Effector CD4-positive, alpha-beta T cell (primary cell): ENCODE measurements at places on chromosomes 2 and 18.

- DNase-seq: no peak
These were observed 178.5 kb downstream of the ERBB4 start for GRCh38 chr2:212360068-212360460.

GRCh38 chr2:73080321-73081131 lies 9.0 kb upstream of the SFXN5 start:
- DNase-seq: no peak

DNA sequence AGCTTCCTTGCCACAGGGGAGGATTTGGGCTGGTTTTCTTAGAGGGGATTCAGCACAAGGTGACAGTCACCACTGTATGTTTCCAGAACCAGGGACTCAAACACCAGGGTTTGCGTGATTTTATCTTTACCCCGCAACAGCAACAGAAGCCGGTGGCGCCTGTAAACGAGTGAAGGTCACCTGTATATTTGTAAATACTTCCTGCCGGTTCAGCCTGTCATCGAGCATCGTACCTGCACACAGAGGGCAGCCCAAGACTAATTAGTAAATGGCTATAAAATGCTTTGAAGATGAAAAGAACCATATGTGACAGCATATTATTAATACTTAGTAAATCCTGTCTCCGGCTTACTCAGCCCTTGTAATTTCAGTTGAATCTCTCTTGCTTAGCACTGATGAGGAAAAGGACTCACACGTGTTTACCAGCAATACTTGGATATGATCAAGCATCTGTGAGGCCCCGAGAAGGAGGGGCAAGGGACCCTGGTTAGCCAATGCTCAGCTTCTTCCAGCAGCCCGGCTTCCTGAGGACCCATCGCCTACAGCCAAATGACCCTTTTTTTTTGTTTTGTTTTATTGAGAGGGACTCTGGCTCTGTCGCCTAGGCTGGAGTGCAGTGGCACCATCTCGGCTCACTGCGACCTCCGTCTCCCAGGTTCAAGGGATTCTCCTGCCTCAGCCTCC lies 51.3 kb upstream of the FOSL2 start:
- no peak for DNase-seq

DNA sequence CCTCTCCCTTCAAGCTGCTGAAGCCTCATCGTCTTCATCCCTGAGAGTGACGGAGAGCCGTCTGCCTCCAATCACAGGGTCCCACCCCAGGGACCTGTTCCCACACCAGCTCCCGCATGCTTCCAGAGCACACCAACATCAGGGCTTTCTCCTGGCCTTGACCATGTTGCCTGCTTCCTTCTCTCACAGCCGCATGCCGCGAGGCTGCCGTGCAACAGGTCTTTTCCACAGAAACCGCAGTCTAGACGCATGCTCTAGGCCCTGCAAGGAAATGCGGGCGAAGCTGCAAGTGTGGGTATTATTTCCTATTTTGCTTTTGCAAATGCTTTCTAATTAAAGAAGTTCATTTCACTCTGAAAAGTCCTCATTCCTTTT lies 277.8 kb downstream of the EIPR1 start:
- DNase-seq: no peak

DNA sequence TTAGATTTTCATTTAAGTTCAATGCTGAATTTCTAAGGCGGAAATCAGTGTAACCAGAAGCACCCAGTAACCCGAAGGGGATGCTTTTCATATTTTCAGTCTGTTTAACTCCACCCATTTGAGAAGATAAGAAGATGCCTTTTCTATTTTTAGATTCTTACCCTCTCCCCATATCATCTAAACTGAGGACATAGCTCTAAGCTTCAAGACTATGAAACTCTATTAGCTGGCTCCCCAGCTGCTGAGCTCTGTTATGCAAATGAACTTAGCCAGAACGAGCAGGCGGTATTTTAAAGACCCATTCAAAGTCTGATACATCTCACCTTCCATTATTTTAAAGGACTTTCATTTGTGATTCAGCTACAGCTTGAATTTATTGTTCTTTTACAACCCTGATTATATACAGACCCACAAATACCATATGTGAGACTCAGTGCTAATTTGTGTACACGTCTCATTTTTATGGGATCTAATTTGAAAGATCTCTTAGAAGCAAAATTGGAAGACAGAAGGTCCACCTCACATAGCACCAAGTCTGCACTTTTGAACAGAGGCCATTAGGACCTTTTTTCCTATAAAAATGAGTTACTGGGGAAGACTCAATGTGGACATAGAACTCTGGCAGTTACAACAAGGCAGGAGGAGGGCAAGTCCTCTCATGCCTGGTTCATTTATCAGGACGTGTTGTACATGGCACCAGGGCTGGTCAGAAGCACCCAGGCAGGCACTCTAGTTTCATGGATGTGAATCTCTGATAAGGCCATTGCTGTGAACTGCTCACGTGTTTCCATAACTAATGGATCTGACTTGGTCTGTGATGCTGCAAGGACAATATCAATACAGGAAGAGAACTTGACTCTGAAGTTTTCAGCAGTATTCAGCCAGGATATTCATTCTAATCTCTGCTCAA lies 16.3 kb downstream of the CDC42EP3 start:
- DNase-seq: no peak

- DNase-seq: no peak
These were observed 1144.8 kb upstream of the FANCL start for GRCh38 chr2:59385971-59386370.

DNA sequence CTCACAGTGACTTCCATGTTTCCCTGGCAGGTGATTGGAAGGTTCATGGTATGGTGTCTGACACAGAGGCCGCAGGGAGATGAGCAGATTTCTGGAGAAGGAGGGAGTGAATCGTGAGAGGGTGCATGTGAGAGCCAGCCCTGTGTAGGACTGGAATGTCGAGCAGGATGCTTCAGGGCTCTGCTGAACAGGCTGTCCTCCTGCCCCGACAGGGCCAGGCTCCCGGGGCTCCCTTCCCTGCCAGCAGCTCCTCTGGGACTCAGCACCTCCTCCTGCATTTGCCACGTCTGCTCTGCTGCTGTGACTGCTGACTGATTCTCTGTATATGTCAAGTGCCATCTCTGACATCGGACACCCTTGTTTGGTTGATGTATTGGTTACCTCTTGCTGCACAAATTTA lies 38.5 kb upstream of the INHBB start:
- DNase-seq: no peak

DNA sequence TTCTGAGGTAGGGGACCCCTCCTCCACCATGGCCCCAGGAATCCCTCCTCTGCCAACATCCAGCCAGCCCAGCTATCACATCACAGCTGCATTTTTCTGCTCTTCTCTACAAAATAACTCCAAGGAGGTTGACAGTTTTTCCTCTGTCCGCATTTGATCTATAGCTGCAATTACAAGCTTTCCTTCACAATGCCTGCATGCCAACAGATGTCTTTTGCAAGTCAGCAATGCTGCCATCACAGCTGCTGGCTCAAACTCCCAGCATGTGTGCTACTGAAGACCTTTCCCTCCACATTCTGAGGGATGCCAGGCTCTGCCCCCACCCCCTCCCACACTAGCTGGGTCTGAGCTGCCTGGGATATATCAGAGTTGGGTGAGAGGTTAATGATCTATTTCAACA lies 51.7 kb downstream of the MCFD2 start:
- no peak for DNase-seq

DNA sequence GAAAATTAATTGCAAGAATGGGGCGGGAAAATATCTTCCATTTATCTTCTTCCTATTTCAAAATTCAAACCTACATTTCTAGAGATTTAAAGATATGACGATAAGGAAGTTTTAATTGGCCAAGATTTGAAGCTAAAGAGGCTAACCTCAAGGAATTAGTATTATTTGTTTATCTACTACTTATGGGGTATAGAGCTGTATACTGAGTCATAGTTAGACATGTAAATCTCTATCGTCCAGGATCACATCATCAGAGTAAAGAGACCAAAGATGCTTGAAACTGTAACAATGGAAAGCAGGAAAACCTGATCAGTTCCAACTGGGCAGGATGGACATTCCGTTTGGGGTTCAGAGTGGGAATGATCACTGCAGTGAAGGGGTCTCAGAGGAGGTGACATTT lies 95.2 kb upstream of the KLF7 start:
- no peak for DNase-seq

DNA sequence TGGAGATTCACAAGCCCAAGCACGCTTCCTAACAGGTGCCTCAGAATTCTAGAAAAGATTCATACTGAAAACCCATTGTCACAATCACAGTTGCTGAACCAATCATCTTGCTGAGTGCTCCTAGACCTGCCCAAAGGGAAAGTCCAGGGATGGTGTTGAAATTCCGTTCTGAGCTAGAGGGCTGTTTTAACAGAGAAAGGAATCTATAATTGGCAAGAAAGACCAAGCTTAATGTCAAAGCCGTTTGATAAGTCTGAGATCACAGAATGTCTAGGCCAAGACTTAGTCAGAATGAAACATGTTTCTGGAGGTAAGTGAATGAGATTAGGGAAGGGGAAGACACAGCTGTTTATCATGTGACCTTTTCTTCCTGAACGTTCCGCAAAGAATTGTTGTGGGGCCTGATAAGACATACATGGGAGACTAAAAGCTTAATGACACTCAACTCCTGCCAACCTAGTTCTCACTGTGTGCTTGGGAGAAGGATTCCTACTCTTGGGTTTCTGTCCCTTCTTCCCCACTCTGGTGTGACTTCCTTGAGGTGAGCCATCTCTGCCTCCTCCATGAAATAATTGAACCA lies 27.5 kb downstream of the PMAIP1 start:
- DNase-seq: no peak

GRCh38 chr2:138476186-138476585 lies 25.4 kb upstream of the SPOPL start:
- no peak for DNase-seq

- DNase-seq: no peak
These were observed 32.8 kb downstream of the INSIG2 start for GRCh38 chr2:118121101-118121500.

DNA sequence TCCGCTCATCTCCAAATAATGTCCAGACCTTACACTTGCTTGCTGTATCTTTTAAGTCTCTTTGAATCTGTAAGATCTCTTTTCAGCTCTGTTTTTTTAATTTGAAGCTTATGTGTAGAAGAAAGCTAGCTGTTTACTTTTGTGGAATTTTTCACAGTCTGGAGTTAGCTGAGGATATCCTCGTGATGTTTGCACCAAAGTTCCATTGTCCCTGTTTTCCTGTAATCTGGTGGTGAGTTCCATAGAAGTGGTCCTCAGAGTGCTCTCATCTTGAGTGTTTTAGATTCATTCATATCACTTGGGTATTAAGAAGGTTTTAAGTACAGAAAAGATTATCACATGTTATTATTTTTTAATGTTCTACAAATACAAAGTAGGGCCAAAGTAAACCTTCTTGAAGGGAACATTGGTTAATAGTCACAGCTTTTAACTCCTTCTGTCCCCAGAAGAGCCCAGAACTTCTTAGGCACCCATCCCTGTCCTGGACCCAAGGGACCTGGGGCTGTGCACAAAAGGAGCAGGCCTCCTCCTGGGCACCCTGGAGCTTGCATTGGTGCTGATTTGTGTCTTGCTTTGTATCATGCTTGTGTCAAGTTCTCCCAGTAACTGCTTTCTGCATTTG lies 15.0 kb downstream of the MLPH start:
- DNase-seq: no peak

DNA sequence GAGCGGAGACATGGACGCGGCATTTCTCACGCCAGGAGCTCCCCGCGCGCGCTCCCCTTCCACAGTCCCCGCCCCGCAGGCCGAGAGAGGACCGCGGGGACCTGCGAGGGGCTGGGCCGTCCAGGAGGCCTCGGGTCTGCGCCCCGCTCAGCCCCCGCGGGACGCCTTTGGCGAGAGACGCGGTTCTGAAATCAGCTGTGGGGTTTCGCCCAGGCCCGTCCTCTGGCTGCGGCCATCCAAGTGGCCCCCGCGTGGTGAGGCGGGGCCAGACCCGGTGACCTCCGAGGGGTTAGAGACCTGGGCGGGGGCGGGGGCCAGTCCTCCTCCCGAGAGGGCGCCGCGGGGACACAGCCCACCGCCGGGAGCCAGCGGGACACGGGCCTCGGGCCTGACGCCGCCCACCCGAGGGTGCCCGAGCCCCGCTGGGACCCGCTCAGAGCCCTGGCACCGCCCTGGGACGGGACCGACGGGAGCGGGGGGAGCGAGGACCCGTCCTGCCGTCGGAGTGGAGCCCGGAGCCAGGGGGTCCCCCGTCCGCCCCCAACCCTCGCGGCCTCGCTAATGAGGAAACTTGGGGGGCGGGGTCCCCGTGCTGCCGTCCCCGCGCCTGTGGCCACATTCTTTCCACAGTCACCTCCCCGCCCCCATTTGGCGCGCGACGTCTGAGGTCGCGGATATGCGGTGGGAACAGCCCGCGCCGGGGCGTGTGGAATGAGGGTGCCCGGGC lies 6.1 kb upstream of the SALL3 start:
- no peak for DNase-seq

DNA sequence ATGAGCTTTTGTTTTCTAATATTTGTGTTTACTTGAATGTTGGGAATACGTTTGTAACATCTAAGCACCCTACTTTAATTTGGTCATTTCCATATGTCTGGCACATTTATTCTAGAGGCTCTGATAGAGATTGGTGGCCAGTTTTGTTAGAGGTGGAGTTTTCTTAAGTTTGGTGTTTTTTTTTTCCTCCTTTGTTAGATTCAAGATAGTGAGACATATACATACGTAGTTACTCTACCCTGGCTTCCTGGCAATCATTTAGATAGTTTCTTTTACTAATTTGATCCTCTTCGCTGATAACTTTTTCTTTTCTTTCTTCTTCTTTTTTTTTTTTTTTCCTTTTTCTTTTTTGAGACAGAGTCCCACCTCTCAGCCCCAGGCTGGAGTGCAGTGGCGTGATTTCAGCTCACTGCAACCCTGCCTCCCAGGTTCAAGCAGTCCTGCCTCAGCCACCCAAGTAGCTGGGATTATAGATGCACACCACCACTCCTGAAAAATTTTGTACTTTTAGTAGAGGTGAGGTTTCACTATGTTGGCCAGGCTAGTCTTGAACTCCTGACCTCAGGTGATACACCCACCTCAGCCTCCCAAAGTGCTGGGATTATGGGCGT lies 26.6 kb downstream of the SMCHD1 start:
- no peak for DNase-seq

GRCh38 chr2:25989154-25989553 lies 6.9 kb upstream of the KIF3C start:
- DNase-seq: no peak

GRCh38 chr18:37505321-37505720 lies 60.3 kb downstream of the CELF4 start:
- DNase-seq: no peak

GRCh38 chr2:217672472-217672871 lies 330.3 kb downstream of the TNS1 start:
- no peak for DNase-seq

DNA sequence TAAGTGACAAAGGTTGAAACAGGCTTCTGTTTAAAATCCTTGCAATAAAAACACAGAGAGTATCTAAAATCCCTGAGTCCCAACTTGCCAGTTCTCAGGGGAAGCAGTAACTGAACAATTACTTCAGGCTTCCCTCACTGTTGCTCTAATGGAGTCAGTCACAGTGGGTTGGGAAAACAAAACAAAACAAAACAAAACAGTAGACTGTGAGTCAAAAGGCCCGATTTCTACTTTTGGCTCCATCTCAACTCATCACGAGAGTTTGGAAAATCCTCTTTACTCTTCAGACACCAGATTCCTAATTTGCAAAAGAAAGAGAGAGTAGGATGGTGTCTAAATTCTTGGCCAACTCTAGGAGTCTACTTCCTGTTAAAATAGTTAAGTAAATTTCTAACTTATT lies 1.1 kb downstream of the FSHR start:
- DNase-seq: no peak

- DNase-seq: no peak
These were observed 2.3 kb downstream of the MSL3B start for GRCh38 chr2:233865838-233866237.
